Esophagus mucosa (tissue), 1 donor: ENCODE measurements at places on chromosomes 2 and 18.

GRCh38 chr2:105308382-105309146, 21.0 kb downstream of the TGFBRAP1 start:
- ATAC-seq = no peak

DNA sequence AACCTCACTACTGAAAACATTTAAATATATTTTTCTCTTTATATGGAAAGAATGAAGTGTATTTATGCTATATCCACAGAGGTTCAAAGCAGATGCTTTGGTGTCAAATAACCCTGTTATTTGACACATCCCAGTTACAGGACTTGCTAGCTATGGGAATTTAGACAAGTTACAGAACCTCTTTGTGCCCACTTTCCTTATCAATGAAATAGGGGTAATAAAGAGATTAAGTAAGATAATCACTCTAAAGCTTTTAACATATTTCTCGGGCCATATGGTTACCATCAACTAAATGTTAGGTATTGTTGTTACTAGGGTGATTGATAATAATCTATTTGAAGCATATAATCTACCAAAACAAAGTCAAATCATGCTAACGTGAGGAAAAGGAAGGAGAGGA, 1660.6 kb upstream of the NXPH2 start:
- no peak for ATAC-seq

- peak; percentile 80 for ATAC-seq
These were observed 1.1 kb upstream of the SLC14A1 start for GRCh38 chr18:45722899-45723298.

- ATAC-seq = no peak
These were observed 64.9 kb upstream of the KLHL29 start for GRCh38 chr2:23320058-23320457.

DNA sequence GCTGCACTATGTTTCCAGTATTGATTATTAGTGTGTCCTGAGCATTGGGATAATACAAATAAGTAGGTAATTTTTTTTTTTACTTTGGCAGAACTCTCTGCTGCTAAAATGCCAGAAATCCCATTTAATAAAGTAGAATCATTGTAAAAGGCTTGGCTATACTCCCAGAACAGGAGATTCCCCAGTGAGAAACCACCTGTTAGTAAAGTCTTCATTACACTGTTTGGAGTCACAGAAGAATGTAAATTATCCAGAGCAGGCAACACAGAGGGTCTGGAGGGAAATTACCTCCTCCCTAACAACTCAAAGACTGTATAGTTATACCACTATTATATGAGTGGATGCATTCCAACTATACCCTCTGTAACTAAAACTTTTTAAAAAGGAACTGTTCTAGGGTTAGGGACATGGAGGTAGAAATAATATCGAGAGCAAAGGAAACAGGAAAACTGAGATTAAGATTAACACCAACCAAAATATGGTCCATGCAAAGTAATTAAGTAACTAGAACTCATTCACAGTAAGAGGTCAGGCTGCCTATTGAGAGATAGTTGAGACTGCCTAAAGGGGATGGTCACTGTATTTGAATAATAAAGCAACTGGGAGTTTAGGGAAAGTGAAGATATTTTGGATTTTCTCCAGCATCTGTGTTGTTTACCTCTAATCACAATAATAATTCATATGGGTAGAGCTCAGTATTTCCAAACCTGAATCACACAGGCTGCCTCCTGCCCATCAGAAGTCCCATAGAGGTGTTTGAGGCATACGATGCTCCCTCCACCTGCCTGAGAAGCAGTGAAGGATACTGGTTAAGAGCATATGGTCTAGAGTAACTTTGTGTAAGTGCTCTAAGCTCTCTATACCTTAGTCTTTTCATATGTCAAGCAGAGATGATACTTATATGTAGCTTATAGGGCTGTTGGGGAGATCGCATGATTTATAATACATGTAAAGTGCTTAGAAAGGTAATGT, 34.4 kb downstream of the MAP2 start:
- no peak for ATAC-seq

DNA sequence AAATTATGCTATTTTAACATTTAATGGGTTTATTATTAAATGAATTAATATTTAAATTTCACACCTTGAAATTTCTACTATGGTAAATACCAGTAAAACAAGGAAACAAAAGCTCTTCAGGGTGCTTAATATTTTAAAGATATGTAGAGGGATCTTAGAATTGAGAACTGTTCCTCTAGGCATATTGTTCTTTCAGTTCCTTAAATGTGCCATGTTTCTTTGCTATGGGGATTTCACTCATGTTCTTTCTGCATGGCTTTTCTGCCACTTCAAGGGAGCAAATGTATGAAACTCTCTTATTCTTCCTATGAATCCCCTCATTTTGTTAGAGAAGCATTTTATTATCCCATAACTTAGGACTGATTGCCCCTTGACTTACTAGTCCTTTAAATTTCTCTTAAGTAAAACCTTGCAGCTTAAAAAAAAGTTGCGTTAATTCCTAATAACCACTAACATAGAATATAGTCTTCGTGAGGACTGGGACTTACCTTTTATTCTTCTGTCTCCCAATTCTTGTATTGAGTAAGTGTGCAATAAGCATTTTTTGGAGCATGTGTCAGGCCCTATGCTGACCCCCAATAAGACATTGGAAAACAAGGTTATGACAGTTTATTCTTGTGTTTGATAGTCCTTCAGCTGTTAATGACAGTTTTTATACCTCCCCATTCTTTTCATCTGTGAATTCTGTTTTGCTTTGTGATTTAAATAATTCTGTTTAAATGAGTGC, 95.7 kb downstream of the BIRC6 start:
- ATAC-seq = no peak
